ENCODE measurements at places on chromosomes 6 and 20.

DNA sequence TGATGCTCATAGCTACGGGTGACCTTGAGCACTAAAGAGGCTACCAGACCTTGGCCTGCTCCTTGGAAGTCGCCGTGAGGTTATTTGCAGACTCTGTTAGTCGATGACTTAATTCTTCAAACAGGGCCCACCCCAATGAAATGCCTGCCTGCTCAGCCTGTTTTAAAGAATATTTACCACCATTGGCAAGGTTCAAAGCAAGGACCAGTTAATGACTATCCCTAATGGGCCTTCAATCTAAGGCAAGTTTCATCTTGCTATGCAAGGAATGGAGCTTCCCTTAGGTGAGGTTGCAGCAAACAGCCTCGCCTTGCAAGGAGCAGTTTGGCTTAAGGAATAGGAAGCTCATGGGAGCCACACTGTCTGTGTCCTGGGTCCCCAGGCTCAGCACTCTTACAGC lies 22.9 kb upstream of the SPO11 start:
- DNase-seq = no peak

- peak; percentile 27 for DNase-seq
These were observed 44.2 kb downstream of the AKAP12 start for GRCh38 chr6:151284012-151284411.

GRCh38 chr20:24096264-24096663 lies 107.7 kb upstream of the GGTLC1 start:
- no peak for DNase-seq

GRCh38 chr20:37377346-37378081 lies 31.6 kb downstream of the SRC start:
- DNase-seq = no peak

GRCh38 chr6:90458353-90459224 lies 128.3 kb downstream of the MAP3K7 start:
- DNase-seq = no peak

- DNase-seq = no peak
These were observed 53.8 kb downstream of the ADAT2 start for GRCh38 chr6:143396497-143397226.
